ENCODE measurements at places on chromosomes 16 and 17.

DNA sequence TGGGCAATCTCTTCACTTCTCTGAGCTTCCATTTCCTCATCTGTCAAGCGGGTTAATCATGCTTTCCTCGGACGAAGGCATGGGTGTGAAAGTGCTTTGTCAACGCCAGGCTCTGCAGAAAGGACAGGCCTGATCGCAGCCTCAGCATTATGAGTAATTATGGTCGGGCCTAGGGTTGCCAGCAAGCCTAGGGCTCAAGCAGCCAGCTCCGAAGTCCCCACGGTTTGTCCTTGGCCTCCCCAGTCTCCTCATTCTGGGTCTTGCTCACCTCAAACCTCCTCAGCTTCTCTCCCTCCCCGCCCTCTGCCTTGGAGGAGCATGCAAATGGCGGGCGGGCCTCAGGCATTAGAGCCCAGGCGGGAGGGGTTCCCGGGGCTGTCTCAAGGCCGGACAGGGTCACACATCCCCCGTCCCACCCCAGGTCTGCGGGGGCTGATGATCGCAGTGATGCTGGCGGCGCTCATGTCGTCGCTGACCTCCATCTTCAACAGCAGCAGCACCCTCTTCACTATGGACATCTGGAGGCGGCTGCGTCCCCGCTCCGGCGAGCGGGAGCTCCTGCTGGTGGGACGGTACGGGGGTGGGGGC is 10.2 kb upstream of the FAM83G start:
- no peak for DNase-seq

DNA sequence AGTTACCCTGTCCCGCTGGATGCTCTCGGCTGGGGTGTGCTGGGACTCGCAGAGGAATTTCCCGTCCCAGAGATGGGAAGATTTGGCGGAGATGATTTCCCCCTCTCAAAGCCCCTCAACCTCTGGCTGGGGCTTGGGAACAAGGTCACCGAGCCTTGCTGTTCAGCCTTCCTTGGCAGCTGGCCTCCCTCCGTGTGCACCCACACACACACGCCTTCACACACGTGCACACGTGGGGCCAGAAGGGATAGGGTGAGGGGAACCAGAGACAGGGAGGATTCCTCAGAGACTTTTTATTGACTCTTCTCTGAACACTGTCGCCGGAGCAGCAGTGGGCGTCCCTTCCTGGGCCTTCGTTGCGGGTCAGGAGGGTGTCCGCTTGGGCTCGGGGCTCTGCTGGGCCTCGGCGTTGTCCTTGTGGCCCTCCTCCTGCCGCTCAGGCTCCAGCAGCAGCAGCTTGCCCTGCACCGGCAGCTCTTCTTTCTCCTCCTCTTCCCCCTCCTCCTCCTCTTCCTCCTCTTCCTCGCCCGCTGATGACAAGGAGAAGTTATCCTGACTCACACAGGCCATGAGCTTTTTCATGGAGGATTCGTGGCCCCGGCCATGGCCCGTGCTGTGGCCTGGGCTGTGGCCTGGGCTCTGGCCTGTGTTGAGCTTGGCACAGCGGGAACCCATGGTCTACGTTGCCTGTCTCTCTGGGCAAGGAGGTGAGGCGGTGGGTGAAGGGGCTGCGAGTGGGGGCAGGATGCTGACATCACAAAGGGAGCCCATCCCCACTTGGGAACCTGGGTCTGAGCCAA is at the start of gene PRM3:
Gene PRM3 (minus strand): TSS at position 709 of the 800 bp plus-strand sequence. CDS start 34 bp downstream, at position 675.
- no peak for DNase-seq

- DNase-seq, result no peak
Measured at GRCh38 chr16:71796501-71797097, 12.0 kb downstream of the AP1G1 start.

DNA sequence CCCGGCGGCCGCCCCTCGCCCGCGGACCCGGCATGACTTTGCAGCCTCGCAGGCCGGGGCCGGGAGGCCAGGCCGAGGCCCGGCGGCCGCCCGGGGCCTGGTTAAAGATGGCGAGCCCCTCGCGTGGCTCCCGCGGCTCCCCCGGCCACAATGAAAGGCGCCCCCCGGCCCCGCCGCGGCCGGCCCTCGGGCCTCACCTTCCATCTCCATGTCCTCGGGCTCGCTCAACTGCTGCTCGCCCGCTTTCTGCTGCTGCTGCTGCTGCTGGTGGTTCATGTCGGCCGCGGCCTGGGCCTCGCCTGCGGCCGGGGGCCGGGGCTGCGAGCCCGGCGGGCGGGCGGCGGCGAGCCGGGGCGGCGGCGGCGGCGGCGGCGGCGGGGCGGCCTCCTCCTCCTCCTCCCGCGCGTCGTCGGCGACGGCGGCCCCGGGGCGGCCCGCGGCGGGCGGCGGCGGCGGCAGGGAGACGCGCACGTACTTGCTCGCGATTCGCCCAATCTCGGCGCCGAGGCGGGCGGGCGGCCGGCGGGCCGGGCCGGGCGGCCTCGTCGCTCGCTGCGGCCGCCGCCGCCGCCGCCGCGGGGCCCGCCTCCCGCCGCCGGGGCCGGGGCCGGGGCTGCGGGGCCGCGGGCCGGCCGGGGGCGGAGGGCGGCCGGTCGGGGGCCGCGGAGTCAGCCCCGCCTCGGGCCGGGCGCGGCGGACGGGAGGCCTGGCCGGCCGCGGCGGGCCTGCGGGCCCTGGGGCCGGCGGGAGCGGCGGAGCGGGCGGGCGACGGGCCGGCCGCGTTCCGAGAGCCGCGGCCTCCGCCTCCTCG is 491 bp downstream of the USP7 start:
- no peak for DNase-seq

DNA sequence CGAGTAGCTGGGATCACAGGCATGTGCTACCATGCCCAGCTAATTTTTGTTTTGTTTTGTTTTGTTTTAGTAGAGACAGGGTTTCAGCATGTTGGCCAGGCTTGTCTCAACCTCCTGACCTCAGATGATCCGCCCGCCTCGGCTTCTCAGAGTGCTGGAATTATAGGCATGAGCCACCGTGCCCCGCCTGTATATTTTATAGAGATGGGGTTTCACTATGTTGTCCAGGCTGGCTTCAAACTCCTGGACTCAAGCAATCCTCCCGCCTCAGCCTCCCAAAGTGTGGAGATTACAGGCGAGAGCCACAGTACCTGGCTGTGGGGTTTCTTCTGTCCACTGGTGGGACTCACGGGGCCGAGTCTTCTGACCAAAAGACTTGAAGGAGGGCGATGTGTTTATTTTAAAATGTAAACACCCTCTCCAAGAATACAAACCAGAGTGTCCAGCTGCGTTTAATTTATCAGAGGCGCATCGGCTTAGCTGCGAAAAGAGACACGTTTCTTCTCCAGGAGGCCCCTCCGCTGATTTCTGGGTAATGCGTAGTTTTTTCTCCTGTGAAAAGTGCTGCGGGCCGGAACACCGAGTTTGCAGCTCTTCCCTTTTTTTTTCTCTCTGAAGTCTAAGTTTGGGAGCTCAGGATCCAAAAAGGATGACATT is 86.9 kb upstream of the CIBAR2 start:
- DNase-seq, result no peak

DNA sequence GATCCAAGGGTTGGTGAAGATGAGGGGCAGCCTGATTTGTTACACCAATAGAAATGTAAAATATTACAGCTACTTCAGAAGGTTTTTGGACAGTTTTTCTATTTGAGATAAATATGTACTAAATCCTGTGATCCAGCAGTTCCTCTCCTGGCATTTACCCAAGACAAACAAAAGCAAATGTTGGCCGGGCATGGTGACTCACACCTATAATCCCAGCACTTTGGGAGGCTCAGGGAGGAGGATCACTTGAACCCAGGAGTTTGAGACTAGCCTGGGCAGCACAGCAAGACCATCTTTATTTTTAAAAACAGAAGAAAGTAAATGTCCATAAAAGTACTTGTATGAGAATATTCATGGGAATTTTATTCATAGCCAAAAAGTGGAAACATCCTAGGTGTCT is 64.8 kb upstream of the MRC2 start:
- DNase-seq, result no peak

GRCh38 chr16:87951552-87952538 is 611 bp downstream of the BANP start:
- no peak for DNase-seq

DNA sequence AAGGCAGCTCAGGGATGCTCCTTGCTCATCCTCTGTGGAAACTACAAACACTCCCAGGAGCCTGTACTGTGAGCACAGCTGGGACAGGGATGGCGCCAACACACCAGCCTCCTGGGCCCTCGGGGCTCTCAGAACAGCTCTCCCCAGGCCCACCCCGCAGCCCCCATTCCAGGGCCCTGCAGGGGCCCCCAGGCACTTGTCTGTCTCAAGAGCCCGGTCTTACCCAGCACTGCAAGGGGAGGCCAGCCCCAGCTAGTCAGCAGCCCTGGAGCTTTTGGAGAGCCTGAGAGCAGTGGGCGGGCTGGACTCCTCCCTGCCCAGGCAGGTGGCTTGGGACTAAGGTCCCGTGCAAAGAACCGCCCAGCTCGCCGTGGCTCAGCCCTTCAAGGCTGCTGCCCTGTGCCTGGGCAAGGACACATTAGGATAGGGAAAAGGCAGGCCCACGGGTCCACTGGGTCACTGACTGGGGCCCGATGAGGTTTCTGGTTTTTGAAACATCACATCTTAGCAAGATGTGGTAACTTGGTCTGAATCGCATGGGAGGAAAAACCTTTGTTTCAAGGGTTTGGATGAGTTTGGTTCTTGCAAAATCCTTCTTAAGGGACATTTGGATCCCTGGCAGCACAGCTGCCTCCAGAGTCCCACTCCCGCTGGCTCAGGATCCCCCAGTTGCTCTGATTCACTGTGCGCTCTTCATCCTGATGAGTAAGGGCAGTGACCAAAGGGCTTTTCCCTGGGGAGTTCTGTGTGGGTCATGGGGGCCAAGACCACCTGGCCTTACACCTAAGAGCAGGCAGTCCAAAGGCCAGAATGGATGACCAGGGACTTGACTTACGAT is 2.8 kb downstream of the DNASE1L2 start:
- no peak for DNase-seq

DNA sequence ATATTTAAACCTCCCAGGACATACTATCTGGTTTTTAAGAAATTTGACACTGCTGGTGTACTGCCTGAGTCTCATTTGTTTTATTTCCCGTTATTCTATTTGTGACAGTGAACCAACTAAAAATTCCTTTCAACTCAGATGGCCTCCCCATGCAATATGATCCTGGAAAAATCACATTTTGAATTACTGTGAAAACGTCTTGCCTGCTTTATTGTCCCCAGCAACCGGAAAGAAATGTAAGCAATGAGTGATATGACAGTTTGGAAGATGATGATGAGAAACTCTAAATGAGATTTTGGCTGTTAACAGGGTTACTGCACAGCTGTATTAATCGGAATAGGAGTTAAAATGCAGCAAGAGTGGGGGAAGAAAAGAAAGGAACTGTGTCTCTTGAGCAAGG is 590.7 kb upstream of the CDH5 start:
- DNase-seq, result no peak

DNA sequence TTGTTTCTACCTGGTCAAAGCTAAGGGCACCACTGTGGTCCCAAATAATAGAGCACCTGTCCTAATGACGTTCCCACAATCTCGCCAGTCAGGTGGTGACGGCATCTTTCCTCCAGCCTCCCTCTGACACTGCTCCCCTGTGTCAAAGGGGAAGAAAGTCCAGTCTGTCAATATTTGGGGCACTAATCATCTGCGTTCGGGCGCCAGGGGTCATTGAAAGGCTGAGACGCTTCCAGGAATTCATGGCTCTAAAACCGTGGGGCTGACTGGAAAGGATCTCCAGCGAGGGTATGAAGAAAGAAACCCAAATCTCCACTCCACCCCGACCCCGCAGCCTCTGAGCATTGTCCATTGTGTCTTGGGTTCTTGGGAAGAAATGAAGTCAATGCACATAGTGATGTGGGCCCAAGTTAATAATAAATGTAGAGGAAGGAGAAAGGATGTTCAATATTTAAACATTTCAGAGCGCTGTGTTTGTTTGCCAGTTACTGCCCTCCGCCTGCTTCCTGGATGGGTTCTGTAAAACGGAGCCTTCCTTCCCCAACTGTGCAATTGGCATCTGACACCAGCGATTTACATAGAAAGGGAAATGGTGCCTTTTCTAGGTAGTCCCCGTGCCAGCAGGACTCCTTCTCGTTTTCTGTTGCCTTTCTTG is 103.2 kb downstream of the SOCS1 start:
- peak; percentile 23 for DNase-seq

DNA sequence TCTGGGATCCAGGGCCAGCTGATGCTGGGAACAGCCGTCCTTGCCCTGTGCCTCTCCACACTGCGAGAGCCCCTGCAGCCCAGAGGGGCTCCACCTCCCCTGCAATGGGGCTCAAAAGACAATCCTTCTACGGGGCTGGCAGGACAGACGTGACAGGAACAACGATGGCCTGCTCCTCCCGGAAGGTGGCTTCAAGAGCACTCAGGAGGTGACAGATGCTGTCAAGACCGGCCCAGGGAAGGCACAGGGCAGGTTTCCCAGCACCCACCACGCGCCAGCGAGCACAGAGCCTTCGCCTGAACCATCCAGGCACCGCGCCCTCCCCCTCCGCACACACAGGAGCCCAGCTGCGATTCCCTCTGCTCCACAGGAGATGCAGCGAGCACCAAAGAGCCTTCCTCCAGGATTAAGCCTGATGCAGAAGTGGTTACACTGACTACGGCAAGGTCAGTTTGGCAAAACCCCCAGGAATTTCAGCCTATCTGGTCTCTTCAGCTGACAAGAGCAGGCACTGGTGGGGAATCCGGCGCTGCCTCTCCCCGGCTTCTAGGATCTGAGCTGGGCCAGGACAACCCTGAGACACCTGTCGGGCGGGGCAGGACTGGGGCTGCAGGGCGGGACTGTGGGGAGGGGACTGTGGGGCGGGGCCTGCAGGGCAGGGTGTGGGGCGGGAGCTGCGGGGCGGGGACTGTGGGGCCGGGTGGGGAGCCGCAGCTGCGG is 103.4 kb downstream of the ZNF778 start:
- DNase-seq, result no peak

- DNase-seq, result peak; percentile 92
Measured at GRCh38 chr17:76716146-76716838, 5.5 kb upstream of the MXRA7 start.

DNA sequence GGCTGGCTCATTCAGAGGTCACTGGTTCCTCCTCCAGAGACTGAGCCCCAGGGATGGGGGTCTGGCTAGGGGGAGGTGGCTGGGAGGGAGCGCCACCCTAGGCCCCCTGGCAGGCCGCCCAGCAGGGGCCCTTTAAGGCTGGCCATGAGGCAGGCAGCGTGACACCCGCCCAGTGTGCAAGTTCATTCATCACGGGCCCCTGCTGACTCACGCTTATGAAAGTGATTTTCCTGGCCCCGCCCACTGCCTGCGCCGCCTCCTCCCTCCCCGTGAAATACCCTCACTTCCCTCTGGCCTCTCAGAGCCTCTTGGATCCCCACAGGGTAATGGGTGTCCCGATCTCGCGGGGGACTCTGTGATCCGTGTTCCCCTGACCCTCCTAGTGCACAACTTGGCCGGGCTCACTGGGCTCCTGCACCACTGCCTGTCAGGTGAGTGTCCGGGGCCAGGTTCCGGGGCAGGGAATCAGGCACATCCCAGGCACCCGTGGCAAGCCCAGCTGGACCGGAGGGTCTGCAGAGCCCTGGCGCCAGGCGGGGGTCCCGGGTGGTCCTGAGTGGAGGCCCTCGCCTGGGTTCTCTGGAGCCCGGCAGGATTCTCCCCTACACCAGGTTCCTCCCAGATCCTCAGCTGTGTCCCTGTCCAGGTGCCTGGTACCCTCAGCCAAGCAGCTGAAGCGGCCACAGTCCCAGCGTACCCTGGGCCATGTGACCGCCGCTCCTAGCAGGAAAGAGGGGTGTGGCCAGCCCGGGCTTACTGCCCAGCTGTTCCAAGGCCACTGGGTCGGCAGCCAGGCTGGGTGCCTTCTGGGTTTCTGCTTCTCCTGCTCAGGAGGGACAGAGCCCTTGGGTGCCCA is at the start of gene OSGIN1:
Gene OSGIN1 (plus strand): TSS at position 301 of the 856 bp plus-strand sequence. CDS start 4,432 bp downstream, outside the sequence.
- DNase-seq, result peak; percentile 92

GRCh38 chr17:2704031-2704889 is 7.3 kb downstream of the CLUH start:
- no peak for DNase-seq

- DNase-seq, result peak; percentile 48
Measured at GRCh38 chr17:74354123-74354522, 7.5 kb downstream of the BTBD17 start.

GRCh38 chr17:47231866-47232265 is 21.8 kb upstream of the ITGB3 start:
- no peak for DNase-seq

Measured in CD14-positive monocyte (primary cell).